ENCODE measurements at places on chromosomes 11 and 22.

DNA sequence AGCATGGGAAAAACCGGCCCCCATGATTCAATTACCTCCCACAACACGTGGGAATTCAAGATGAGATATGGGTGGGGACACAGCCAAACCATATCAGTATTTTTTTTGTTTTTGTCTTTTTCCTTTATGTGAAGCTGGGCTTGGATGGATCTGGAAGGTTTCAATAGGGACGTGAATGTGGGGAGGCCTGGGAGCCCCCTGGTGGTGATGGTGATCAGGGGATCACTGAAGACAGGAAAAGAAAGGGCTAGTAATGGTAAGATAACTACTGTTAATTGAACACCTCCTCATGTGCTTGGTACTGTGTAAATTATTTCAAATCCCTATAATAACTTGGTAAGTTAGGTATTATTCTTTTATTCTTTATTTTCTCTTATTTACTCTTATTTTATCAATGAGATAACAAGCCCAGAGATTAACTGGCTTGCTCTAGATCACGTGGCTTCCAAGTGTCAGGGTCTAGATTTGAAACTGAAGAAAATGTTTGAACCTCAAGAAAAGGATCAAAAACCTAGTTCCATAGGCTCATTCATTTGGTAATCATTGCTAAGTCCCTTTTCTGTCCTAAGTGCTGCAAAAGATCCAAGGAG lies 364.2 kb downstream of the TENM4 start:
- DNase-seq, result peak; percentile 69

DNA sequence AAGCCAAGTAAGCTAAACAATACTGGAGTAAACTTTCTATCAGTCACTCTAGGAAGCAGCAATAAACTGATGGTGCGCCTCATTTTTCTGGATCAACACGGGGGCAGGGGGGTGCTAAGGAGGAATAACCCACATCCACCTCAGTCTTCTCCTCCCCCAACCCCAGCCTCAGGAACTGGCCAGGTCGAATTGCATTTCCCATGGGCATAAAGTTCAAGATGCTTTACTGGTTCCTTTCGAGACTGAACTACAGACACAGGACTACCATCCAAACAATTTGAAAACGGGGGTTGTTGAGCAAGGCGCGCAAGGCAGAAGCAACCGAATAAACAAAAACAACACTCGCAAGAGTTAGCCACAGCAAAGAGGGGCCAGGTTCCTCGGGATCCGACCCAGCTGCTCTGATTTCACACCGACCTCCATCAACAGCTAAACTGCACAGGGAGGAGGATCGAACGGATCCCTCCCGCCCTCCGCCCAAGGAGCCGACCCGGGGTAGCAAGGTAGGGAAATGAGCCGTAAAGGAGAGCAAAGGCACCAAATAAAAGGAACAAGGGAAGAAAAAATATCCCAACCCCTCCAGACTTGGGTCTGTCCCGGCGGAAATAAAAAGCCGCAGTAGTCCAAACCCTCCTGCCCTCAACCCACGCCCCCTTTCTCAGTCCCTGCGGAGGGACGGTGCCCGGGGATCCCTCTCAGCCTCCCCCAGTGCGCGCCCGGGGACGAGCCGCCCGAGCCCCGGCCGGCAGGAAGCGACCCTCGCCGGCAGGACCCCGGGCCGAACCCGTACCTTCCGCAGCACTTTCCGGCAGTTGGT lies 801 bp downstream of the SESN3 start:
- DNase-seq, result no peak

GRCh38 chr22:44340271-44341239 lies 27.8 kb upstream of the SHISAL1 start:
- no peak for DNase-seq

- DNase-seq, result no peak
These were observed 77.9 kb upstream of the TIMP3 start for GRCh38 chr22:32723643-32724042.

DNA sequence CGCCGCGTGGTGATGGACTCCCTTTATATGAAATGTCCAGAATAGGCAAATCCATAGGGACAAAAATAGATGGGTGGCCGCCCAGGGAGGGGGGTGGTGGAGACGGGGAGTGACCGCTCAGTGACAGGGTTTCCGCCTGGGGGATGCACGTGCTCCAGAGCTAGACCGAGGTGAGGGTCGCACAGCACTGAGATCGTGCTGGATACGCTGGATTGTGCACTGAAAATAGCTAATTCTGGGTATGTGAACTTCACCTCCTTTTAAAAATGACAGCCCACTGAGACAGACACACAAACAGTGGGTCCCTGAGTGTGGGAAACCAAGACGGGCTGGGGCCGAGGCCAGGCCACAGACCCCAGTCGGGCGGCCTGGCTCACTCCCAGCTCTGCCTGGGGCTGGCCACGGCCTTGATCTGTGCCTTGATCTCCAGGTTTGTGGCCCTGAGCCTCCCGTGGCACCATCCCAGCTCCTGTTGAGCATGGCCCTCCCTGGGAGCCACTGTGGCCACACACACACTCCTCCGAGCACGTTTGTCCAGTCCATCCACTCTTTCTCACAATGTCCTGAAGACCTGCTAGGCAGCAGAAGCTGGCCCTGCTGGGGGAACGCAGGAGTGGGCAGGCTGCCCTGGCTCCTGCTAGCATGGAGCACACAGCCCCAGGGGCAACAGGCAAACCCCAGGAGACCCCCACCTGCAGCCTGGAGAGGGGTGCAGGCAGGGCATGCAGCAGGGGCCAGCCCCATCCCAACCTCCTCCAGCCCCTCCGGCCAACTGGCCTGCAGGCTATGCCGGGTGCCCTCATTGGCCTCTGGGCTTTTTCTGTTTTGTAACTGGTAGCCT lies 41.0 kb upstream of the TH start:
- DNase-seq, result peak; percentile 85

- DNase-seq, result no peak
These were observed 95.5 kb downstream of the RPL27A start for GRCh38 chr11:8777907-8778767.

- DNase-seq, result no peak
These were observed 106.7 kb upstream of the ASPHD2 start for GRCh38 chr22:26322179-26322905.

DNA sequence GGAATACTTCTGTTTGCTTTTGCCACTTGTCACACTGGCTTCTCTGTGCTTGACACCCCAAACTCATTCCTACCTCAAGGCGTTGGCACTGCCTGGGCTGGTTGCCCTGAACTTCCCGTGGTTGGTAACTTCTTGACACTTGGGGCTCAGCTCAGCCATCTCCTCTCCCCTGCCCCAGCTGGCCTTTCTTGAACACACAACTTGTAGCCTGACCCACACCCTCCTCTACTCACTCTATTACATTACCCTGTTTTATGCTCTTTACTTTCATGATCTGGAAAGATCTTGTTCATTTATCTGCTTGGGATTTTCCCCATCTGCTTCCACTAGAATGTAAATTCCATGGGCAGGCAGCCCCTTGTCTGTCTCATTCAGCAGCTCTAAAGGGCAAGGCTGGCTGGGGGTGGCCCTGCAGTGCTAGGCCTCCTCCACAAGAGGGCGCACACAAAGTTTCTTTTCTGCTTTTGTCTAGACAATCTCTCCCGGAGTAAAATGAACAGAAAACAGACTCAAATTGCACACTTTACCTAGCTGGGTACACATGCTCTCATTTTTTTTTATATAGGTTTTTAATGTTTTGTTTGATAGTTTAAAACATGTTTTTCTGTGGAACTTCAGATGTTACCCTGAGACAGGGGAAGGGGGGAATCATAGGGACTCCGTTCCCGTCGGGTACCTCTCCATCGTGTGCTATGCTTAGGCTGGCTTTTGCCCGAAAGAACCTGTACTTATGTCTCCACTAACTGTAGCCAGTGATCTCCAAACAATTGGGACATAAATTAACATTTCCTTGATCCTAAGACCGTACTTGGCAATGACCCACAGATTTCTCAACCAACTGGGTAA lies 16.4 kb upstream of the MRGPRX2 start:
- no peak for DNase-seq

DNA sequence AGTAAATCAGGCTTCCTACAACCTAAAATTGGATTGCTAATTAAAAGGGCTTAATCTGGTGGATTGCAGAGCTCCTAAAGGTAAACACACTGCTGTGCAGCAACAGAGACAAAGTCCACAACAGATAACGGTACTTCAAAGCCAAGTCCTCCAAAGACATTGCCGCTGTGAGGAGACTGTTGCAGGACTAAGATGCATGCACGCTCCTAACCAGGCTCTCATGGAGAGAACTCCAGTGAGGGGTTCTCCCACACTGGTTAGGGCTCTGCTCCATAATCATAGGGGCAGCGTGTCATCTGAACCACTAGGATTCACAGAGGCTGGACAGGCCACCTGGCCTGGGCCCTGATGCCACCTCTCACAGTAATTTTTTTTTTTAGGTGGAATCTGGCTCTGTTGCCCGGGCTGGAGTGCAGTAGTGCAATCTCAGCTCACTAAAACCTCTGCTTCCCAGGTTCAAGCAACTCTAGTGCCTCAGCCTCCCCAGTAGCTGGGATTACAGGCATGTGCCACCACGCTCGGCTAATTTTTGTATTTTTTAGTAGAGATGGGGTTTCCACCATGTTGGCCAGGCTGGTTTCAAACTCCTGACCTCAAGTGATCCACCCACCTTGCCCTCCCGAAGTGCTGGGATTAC lies 56.9 kb upstream of the ARFGAP3 start:
- no peak for DNase-seq

DNA sequence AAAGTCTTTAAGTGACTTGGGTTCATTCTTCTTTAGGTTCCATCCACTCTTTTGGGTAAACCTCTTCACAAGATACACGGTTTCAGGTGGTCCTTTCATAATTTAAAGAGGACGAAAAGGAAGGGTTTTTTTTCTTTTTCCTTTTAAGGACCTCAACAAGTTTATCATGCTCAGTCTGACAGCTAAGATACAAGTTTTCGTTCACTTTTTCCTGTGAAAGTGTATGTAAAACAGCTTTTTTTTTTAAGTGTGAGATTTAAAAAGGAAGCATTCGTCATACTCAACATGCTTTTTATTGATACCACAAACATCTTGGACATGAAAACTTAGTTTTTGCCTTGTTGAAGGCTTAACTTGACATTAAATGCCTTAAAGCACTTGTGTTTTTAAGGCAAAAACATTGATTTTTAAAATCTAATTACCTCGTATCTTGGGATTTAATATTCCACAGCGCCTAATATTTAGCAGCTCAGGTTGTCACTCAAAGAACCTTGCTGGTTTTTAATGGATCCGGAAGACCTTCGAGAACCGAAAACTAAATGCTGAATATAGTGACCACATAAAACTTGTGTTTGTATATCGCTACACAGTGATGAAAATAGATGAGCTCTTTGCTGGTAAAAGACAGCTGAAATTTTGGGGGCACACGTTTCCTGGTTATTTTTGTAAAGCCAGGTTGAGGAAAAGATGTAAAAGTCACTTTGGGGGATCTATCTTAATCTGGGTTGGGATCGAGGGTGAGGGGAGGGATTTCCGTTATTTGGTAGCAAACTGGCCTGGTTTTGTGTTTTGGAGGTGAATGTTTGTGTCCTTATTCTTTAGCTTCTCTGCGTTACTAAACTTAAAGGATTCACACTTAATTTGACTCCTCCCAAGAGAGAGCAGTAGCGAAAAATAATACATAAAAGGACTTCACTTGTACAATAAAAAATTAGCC lies 2.3 kb downstream of the PCF11 start:
- DNase-seq, result no peak

DNA sequence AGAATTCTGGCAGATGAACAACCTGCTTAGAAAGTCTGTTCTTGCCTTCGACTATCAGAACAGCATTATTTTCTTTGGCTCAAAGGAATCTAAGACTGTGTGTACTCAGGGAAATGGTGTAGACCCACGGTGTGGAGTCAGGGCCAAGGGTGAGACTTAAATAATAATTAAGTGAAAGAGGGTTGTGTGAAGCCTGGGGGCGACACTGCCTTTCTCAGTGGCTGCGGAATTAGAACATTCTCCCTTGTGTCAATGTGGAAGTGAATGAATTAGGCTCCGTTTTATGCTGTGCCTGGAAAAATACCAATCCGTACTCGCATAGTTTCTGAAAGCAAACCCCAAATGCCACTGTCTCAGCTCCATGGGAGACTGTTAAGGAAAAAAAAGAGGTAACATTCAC lies 50.7 kb downstream of the NAV2 start:
- DNase-seq, result no peak

- no peak for DNase-seq
These were observed 18.5 kb downstream of the FIBIN start for GRCh38 chr11:27012234-27012921.

- DNase-seq, result no peak
These were observed 1.4 kb upstream of the CPT1A start for GRCh38 chr11:68843052-68843561.

DNA sequence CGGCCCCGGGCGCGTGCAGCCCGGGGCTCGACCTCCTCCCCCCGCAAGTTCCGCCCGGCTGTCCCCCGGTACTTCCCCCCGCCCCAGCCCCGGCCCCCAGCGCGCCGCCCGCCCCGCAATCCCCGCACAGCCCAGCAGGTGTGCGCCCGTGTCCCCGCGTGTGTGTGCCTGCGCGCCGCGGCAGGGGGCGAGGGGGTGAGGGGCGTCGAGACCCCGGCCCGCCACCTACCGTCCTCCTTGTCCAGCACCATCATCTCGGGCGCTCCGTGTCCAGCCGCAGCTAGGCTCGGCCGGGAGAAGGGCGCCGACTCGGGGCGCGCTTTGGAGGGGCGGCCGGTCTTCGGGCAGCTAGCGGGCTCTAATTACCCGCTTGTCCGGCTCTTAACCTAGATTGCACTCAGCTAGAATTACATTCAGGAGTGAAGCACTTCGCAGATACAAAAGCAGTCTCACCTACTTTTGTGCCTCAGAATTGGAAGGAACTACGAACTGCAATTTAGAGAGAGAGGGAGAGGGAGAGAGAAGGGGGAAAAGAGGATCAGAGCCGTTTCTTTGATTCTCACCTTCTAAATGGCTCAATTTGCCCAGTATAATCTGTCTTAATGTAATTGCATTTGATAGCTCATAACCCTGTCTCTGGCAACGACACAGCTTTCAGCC lies 439 bp downstream of the LMO1 start:
- no peak for DNase-seq

- no peak for DNase-seq
These were observed 41.2 kb upstream of the ALX4 start for GRCh38 chr11:44351006-44351660.

DNA sequence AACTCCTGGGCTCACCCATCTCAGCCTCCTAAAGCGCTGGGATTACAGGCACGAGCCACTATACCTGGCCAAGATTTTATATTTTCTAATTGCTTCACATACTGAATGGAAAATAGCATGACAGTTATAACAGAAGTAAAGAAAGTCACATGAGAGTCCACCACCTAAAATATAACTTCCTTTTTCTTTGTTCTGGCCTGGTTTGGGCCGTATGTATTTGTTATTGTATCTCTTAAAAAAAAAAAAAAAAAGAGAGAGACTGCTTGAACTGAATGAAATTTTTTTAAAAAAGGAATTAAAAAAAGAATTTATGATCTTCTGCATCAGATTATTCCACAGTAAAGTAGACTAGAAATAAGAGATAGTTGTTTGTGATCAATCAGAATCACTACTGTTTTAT lies 86.0 kb upstream of the GRIK4 start:
- DNase-seq, result no peak

DNA sequence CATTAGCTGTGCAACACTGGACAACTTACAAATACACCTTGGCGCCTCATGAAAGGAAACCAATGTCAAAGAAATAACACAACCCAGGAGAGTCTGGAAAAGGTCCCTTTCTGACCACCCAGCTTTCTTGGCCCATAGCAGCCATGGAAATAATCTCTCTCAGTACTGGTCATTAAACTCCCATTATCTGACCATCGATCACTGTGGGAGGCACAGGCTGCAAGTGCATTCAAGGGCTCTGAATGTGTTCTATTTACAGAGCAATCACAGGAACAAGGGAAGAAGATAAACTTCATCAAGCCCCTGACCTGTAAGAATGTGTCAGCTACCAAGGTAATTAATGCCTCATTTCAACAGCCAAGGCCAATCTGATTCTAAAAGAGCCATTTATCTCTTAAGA lies 40.1 kb downstream of the CTSC start:
- DNase-seq, result no peak
